Cortex of kidney (tissue), 1 donor: ENCODE measurements at places on chromosomes 16 and 17.

- no peak for DNase-seq
Observed at GRCh38 chr16:59238246-59238645, 504.1 kb upstream of the GOT2 start.

DNA sequence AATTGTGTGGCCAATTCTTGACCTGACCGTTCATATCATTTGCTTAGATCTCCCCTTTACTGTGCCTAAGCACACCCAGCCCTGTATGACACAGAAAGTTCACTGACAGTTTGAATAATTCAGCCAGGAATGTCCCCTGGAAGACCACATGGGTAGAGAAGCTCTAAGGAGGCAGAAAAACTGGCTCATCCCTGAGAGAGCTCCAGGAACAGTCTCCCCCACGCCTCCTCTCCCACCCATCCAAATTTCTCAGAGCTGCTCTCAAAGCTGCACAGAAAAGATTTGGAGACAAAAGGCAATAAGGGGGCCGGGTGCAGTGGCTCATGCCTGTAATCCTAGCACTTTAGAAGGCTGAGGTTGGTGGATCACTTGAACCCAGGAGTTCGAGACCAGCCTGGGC lies 11.2 kb downstream of the PRAC1 start:
- no peak for DNase-seq

DNA sequence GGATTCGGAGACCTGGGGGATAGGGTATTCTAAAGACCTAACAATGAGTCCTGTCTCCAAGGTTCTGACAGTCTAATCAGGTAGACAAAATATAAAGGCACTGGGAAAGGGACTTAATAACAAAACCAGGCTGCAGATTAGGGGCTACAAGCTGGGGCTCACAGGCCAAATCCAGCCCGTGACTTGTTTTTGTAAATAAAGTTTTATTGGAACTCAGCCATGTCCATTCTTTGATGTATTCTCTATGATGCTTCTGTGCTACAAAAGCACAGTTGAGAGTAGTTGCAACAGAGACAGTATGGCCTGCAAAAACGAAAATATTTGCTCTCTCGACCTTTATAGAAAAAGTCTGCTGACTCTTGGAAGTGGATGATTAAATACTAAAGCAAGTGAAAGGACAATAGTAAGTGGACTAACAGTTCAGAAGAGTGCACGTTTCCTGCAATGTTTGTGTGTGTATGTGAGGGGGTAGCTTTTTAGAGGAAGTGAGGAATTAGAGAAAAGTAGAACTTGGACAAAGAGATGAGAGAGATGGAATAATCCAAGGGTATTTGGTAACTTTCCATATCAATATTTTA lies 115.4 kb upstream of the ZFHX3 start:
- no peak for DNase-seq

DNA sequence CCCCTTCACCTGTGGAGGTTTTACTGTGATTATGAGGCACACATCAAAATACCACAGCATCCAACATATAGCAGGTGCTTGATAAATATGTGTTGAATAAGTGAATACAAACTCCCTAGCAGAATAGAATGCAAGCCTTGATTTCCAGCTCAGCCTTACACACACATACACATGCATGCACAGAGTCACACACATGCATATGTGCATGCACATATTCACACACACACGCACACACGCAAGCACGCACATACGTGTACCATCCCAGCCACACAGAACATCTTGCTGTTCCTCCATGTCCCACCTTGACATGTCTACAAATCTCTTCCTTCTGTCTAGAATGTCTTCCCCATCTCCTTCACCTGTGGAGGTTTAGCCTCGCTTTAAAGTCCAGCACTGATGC lies 160.1 kb downstream of the GRIN2A start:
- DNase-seq = no peak

- DNase-seq = no peak
Observed at GRCh38 chr16:12358898-12359297, 382.4 kb downstream of the SNX29 start.

DNA sequence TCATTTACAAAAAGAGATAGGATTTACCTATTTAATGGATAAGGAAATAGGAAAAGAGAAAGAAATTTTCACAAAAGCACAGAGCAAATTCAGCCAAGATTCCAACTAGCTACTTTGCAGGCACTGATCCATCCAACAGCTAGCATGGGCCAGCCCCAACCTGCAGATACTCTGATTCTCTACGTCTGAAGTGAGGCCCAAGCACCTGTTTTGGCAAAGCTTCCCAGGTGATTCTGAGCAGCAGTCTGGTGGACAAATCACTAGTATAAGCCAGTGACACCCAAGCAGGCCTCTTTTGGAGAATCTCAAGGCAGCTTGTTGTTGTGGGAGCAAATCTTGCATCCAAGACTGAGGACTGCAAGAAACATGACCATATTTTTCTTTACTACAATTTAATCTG lies 20.9 kb upstream of the CALB2 start:
- no peak for DNase-seq

DNA sequence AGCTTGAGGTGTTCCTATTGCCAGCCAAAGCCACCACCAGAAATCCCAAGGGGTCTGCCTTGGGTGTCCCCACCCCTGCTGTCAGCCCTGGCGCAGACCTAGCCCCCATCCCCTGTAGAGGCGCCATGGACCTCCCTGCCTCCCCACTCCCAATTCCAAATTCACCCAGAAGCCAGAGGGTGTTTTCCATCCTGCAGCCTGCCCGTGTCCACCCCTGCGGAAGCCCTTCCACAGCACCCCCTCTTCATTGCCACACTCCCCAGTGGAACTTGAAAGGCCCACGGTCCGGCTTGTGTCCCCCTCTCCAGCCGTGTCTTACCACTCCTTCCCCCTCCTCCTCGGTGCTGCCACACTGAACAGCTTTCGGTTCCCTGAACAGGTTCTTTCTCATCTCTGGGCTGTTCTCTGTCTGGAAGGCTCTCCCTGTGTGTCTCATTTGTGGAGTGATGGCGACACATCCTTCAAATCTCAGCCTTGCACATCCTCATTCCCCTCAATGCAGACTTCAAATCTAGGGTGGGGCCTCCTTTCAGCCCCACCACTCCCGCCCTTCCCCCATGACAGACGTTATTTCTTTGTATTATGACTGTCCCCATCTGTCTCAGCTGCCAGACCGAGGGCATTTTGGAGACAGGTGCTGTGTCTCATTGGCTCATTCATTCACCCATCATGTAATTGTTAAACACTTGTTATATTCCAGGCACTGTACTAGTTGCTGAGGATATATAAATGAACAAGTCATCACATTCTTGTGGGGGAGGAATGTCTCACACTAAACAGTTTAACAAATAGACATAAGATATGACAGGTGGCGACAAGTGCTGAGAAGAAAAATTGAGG lies 36.3 kb downstream of the ADGRG5 start:
- no peak for DNase-seq

GRCh38 chr17:82458885-82459424 lies 414 bp downstream of the NARF start:
- no peak for DNase-seq

DNA sequence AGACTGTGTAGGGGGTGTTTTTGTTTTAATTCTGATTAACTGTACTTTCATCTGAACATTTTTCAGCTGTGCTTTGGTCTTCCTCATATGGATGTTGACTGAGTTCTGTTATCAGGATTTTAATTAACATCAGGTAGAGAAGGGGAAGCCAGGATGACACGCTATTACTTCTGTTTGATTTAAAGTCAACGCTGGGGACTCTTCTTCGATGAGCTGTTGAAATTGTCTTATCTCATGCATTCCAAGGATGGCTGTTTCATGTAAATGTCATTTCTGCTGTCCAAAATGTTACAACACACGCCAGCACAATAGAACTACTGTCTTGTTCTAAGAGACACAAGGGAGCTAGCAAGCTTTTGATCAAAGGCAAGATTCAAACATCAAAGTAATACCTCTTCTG lies 263.3 kb upstream of the CDH5 start:
- no peak for DNase-seq

DNA sequence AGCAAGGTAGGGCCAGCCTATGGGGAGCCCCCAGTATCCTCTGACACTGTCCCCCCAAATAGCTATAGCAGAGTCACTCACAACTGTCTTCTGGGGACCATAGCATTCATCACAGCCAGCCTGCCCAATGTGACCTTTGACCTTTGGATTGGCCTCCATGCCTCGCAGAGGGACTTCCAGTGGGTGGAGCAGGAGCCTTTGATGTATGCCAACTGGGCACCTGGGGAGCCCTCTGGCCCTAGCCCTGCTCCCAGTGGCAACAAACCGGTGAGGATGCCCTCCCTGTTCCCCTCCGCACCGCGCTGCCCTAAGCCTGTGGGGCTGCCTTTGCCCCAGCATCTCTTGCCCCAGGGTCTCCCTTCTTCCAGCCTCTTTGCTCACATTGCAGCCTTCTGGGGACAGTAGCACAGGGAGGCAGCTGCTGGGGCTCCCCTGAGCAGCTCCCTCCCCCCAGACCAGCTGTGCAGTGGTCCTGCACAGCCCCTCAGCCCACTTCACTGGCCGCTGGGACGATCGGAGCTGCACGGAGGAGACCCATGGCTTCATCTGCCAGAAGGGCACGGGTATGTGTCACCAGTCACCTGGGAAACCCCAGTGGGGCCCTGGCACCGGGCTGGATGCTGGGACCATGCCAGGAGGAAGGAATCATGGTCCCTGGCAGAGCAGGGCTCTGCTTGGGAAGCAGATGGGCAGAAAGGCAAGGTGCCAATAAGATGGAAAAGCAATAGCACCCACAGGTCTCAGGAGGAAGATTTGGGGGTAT lies 61.1 kb downstream of the MRC2 start:
- DNase-seq = no peak

DNA sequence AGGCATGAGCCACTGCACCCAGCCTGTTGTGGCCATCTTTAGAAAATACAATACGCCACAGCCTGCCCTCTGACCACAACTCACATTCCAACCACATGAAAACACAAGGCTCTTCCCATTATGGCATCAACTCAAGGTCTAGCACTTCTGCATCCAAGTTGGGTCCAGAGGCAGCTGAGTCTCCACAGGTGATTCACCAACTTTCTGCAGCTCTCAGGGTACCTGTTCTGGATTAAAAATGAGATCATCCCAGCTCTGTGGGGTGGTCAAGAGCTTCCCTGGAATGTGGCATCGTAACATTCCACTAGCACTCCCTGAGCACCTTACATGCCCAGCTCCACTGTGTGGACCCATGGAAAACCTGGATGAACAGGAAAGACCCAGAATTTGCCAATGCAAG lies 9.9 kb upstream of the GUCY2D start:
- no peak for DNase-seq

- DNase-seq = no peak
Observed at GRCh38 chr16:66293207-66293735, 73.2 kb upstream of the CDH5 start.

- no peak for DNase-seq
Observed at GRCh38 chr16:23986455-23986854, 150.7 kb downstream of the PRKCB start.

- no peak for DNase-seq
Observed at GRCh38 chr17:57982452-57983170, 5.4 kb downstream of the VEZF1 start.

DNA sequence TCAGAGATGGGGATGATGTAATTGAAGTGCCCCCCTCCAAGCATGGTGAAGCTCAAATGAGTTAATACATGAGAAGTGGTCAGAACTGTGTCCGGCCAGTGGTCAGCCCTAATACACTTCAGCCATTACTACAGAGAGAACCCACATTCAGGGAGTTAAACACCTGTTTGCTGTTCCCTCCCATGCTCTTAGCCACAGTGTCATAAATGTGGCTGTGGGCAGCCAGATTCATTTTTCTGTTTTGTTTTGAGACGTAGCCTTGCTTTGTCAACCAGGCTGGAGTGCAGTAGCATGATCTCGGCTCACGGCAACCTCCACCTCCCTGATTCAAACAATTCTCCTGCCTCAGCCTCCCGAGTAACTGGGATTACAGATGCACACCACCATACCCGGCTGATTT lies 139.9 kb downstream of the DNAH9 start:
- no peak for DNase-seq
